ENCODE measurements at places on chromosomes 5 and 9.

DNA sequence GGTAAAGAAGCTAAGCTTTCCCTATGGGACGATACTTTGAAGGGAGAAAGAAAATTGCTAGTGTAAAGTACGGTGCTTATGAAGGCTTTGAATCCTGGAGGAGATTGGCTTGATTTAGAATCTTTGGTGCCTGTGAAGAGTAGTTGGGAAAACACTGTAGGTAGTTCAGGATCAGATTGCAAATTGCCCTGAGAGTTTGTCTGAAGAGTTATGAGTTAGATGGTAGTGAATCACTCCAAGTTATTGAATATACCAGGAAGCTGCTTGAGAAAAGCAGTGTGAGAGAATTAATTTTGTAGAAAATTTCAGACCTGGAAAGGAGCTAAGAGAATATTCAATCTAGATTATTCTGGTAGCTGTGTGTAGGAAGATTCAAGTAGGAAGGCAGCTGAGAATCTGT is 11.5 kb downstream of the MAN2A1 start:
- DNase-seq, result no peak

DNA sequence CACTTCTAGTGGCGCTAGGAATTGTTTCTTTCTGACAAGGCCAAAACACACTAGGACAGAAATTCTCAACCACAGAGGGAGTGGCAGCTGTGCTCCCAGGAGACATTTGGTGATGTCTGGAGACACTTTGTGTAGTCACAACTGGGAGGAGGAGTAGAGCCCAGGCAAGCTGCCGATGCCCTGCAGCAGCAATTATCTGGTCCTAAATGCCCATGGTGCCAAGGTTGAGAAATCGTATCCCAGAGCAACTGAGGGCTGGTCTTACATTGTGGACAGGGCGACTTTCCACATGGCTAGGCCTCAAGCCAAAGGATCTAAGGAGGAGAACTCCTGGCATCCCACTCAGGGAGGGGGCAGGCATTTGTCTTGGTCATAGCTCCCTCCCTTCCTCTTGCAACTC is 259.9 kb downstream of the GADD45G start:
- no peak for DNase-seq

DNA sequence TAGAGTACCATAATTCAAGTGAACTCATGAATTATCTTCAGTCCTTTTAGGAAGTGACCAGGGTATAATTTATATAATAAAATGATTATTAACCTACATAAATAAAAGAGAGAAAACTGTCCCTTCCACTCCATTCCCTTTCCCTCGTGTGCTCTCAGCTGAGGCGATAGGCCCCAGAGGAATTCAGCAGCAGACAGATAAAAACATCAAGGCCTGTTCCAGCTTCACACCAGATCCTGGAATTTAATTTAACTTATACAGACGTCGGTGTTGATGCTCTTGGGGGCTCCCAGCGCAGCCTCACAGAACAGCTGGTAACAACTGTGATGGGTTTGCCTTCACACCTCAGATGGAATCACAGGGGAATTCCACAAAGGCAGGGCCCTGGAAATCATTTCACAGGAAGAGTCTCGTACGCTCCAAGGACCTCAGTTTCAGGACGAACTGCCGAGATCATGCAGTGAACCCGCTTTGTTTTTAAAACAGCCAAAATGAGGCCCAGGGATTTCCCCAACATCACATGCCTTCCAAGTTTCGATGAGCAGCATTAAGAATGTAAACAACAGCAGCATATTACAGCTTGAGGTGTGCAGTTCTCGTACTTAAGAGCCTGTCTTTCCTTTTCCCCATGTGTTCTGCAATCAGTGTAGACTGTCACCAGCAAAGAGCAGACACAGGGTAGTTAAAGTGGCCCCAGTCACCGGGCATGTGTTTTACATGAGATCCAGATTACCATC is 73.6 kb upstream of the ALDH1B1 start:
- DNase-seq, result no peak

DNA sequence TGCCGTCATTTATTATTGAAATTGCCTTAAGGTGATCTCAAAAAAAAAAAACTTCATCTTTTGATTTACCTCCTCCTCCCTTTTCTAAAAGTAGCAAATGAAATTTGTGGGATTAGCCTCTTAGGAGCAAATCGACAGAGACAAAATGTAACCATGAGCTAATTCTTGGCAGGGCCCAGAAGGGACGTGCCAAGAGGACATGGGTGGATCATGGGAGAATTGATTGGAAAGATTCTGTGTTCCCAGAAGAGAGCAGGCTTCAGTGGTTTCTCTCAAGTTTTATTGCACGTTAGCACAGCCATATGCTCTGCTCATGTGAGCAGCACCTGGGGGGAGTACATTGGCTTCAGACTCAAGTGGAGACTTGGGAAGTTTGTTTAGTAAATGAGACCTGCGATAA is 394.6 kb downstream of the ELAVL2 start:
- no peak for DNase-seq

DNA sequence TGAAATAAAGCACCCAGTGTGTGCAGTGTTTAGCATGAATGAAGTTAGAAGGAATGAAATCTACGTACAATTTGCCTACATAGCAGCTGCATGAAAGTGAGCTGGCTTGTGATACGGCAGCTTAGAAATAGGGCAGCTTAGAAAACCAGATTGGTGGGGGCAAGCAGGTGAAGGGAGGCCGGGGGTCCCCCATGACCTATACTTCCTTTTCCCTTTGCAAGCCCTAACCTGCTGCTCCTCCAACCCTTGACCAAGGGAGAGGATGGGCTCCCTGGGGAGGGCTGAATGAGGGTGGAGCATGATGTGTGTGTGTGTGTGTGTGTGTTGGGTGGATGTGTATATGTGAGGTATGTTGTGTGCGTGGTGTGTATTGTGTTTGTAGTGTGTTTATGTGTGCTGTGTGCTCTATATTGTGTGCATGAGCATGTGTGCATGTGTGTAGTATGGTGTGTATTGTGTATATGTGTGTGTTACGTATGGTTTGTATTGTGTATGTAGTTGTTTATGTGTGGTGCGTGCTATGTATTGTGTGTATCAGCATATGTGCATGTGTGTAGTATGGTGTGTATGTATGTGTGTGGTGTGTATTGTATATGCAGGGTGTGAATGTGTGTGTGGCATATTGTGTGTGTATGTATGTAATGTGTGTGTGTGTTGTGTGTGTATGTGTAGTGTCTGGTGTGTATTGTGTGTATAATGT is 72.1 kb downstream of the TENT4A start:
- DNase-seq, result no peak

- no peak for DNase-seq
These were observed 344.7 kb upstream of the DAP start for GRCh38 chr5:11105696-11106095.

DNA sequence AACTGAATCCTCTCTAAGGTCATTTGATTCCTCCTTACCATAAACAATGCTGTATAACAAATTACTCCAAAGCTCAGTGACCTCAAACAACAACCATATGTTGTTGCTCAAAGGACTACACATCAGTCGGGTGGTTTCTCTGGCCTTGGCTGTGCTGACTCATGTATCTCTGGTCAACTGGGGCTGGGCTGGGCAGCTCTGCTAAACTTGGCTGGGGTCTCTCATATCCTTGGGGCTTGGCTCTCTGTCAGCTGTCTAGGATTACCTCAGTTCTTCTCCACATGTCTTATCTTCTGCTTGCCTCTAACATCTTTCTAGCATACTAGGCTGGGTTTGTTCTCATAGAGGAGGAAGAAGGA is 86.4 kb downstream of the GALNT10 start:
- no peak for DNase-seq

- no peak for DNase-seq
These were observed 12.8 kb downstream of the UBE2B start for GRCh38 chr5:134383980-134384697.

DNA sequence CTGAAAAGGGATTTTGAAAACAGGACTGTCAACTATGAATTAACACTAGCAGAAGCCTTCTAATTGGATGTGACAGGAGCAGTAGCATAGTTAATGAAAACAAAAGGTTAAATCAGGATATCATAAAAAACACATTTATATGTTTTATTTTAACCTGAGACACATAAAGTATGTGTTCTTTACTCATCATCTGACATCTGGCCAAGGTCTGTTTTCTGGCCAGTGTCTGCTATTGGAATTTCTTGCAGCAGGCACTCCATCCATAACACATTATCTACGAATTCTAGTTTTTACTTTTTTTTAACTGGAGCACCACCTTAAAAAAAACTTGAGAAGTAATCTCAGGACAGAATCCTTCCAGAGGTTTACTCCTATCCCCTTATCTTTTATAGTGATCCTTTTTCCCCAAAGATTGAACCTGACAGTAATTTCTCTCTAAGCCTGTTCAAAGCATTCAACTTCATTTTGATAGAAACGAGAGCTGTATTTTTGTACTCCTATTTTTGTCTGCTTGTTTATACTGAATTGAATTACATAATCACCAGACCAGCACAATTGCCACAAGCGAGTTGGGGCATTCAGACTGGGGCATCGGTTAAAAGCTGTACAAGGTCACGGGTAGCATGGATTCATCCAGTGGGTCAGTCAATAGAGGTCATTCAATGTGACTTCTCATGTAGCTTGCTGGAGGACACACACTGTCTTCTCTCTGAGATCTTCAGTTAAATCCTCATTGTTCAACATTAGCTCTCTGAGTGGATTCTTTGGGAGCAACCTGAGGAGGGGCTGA is 205.6 kb upstream of the CLINT1 start:
- no peak for DNase-seq

- DNase-seq, result no peak
These were observed 49.6 kb upstream of the ADRB2 start for GRCh38 chr5:148776780-148777179.

DNA sequence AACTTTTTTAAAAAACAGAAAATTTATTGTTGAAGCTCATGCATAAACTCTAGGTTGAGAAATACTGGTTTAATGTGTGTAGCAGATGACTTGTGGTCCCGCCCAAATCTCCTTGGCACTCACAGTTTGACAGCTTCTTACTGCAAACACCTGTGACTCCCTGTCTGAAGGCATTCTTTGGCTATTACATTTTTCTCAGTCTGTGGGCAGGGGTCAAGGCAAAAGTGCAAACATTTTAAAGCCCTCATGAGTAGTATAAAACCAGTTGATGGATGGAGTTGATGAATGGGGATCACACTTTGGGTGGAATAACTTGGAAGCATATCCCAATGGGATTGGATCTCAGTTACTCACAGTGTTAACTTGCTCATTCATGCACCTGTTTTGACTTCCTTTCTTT is 1007.0 kb upstream of the NUDT12 start:
- no peak for DNase-seq

DNA sequence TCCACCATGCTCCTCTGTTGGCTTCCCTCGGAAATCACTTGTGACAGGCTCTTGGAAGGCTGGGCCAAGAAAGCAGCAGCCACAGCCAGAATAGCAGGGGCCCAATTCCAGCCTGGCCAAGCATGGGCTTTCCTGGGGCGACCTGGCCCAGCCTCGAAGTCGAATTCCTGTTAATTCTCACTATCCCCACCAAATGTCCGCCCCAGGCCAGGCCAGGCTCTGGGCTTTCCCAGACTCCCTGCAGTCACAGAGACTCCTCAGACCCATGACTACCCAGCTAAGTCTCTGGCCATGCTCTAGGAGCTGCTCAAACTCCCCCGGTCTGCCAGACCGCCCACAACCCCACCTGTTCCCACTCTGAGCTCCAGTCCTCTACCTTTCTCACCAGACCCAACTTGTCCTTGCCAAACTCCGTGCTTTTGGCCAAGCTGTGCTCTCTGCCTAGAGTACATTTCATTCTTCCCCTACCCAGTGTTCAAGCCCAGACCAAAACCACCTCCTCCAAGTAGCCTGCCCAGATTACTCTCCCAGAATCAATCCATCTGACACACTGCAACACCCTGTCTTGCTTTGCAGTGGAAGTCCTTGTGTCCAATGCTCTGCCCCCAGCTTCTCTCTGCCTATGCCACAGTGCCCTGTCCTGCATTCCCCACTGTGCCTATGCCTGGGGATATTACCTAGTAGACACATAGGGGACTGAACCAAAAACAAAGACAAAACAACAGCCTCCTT is 26.2 kb downstream of the SHB start:
- DNase-seq, result no peak

DNA sequence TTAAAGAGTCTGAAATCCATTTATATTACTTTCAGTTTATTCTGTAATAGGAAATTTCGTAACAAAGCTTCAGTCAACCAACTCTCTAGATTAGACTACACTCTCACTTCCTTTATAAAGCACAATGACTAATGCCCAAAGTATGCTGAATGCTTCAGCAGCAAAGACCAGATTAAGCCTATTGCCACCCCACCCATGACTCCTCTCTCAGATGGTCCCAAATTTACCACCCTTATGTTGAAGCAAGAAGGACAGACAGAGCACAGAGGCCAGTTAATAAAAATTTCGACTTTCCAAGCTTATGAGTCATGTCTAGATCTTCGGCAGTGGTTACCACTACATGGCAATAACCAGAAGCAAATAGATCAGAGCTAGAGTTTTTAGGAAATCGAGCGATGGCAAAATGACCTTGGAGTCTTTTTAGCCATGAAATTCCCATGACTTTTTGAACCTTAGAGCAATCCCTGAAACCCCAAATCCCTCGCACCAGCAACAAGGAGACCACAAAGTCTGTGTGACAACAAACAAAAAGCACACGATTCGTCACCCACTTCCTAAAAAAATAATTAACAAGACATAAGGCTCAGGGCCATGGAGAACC is 287.8 kb upstream of the RASA1 start:
- DNase-seq, result no peak

- DNase-seq, result no peak
These were observed 66.4 kb upstream of the PIK3R1 start for GRCh38 chr5:68149189-68149588.

DNA sequence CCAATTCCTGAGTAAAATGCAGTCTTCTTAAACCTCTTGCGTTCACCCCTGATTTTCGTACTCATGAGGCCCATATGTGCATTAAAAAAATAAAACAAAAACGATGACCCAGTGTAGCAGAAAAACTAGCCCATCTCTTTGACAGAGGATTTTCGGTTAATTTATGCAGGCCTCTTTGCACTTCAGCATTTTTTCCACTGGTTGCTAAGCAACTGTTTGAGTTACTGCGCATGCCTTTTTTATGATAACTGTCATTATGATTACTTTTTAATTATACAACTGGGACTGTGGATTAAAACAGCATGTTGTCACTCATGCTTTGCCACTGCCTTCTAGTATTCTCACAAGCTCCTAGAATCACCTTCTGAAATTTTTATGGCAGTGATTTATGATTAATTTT is 165.0 kb downstream of the SMARCA2 start:
- no peak for DNase-seq

All from stimulated activated CD4-positive, alpha-beta T cell treated with anti-CD3 and anti-CD28 coated beads, Interleukin-1b, Interleukin-23, amount 100 ng/mL, for 1 hour (primary cell).